ENCODE measurements at places on chromosomes 12 and 14. TPM values are rescaled to one million over a fixed set of nuclear protein-coding genes. Genes with fewer than 3 reads are reported as not detected.

Gene TMEM30B
- not detected for total RNA-seq

Gene PTPN6
- total RNA-seq = not detected

Gene RASAL1
- total RNA-seq = not detected

Gene SLC25A29
- 8.6 TPM for total RNA-seq

Gene AVPR1A
- not detected for total RNA-seq

DNA sequence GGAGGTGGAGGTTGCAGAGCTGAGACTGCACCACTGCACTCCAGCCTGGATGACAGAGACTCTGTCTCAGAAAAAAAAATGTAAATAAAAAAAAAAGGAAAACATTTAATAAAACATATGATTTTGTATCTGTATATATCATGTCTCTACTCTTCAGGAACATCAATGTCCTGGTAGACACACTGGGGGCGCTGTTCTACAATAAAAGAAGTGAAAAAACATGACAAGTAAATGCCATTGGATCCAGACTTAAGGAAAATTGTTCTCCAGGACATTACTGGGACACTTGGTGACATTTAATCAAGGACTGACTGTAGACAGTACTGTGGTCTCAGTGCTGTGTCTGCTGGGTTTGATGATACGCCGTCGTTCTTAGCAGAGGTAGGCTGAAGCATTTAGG is 15.5 kb upstream of the KLC1 start:
- DNase-seq = peak; percentile 26

DNA sequence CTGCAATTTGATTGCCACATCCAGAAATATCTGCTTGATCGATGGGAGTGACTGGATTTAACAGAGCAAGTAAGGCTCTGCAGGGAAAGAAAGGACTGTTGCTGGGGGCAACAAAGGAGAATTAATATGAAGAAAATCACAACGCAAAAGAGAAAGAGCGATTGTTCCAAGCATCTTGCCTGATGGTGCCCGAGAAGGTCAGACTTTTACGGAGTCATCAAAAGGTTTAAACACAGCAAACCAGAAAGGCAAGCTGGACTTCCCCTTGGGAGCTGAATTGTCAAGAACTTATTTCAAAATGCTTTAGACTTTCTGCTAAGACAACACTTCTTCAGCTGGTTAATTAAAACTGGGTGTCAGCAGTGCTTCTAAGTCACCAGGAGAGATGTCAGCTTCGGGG is 791.5 kb downstream of the MED13L start:
- DNase-seq = peak; percentile 5

DNA sequence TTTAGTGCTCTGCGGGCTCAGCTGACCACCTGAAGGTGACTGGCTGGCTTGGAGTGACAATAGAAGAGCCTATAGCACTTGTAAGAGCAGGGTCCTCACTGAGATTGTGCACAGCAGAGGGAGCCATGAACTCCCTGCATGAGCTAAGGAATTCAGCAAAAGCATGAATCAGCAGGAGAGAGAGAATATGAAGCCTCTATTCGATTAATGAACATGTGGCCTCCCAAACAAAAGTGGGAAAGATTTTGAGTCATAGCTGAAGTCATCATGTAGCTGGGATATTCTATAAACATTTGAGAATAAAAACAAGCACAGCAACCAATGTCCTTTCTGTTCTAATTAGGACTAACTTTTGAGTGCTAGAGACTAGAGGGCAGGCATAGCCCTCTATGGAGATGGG is 626.6 kb downstream of the DIO2 start:
- DNase-seq = peak; percentile 77

GRCh38 chr12:8913702-8914032 is 642 bp upstream of the PHC1 start:
- no peak for DNase-seq

- no peak for DNase-seq
Observed at GRCh38 chr12:27550653-27550975, 26.6 kb downstream of the PPFIBP1 start.

DNA sequence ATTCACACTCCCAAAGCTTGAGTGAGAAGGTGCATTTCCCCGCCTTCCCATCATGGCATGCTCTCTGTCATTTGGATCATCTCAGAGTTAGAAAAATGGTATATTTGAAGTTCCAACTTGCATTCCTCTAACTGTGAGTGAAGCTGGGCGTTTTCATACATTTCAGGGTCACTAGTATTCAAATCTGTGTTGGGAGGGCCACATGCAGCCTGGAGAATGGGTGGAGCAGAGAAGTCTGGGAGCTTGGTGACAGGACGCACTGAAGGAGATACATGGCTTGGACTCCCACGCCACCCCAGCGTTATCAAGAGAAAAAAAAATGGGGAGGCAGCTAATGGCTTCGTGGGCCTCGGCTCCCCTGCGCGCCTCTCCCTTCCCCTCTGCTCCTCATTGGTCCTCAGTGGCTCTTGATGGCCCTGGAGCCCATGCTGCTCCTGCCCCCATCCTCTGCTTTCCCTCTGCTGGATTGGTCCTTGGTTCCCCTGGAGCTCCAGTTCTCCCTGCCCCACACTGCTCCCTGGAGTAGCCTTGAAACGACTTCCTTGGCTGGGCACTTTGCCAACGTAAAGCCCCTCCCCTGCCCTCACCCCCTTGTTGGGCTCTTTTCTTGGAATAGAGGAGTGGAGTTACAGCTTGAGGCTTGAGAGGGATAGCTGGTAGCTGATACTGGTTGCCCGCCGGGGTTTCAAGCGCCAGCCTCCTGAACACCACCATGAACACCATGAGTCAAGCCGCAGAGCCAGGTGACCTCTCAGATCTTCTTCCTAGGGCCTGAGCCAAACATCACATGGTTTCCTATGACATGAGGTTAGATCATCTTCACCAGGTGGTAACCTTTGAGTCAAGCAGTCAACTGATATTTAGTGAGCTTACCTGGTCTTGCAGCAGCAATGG is 139.6 kb downstream of the PRKCH start:
- DNase-seq = no peak

DNA sequence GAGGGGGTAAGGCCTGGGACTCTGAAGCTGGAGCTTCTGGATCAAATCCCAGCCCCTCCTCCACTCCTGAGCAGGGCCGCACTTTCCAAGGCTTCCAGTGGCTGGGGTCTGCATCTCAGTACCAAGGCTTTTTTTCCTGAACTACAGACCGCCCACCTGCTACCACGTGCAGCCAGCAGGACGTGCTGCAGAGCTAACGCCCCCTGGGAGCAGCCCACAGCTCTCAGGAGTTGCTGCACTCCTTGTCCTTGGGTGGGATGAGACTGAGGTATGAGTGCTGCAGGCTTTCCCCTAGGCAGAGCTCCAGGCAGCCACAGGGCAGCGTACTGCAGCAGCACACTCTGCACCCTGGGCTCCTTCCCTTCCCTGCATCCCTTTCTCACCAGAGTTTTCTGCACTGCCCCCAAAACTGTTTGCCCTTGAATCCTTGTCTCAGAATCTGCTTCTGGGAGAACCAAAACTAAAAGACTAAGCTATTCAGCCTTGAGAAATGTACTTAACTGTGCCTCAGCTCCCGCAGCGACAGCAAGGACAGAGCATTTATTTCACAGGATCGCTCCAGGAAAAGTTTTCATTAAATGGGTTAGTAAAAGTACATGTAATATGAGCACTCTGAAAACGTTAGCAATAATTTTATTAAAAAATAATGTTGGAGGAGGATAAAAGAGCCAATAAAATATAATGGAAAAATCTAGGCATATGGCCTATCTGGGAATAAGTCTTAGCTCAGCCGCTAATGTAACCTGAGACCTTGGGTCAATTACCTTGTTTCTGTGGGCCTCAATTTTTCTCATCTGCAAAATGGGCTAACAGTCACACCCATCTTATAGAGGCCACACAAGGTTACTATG is 25.5 kb downstream of the RBM19 start:
- DNase-seq = no peak

GRCh38 chr12:63103494-63104131 is 47.4 kb downstream of the AVPR1A start:
- peak; percentile 30 for DNase-seq

DNA sequence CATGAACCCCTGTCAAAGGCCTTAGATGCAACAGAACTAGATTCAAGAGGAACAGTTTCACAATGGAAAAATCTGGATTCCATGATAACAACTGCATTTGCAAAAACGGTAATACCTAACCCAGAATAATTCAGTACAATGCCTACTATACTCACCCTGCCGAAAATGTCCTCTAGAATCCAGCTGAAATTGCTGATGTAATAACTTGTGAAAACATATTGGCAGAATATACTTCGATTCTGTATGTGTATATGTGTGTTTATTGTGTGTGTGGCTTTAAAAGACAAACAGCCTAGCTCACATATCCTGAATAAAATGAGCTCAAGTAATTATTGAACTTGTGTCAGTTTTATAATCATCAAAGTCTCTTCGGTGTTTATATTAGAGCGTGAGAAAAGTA is 46.0 kb downstream of the PHLDA1 start:
- no peak for DNase-seq

DNA sequence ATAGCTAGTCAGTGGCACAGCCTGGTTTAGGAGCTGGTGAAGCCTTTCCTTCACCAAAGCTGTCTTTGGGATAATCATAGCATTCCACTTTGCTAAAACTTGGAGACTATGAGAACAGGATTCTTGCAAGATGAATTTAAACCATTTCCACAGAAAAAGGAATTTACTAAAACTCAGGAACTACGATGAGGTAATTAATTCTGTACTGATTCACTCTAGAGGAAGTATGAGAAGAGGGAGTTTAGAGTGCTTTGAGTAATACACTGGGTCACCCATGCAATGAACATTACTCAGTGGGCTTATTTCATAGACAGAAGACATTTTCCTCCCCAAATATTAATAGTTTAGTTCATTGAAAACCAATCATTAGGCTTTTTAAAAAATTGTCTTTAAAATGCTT is 73.0 kb downstream of the RMST start:
- DNase-seq = no peak

DNA sequence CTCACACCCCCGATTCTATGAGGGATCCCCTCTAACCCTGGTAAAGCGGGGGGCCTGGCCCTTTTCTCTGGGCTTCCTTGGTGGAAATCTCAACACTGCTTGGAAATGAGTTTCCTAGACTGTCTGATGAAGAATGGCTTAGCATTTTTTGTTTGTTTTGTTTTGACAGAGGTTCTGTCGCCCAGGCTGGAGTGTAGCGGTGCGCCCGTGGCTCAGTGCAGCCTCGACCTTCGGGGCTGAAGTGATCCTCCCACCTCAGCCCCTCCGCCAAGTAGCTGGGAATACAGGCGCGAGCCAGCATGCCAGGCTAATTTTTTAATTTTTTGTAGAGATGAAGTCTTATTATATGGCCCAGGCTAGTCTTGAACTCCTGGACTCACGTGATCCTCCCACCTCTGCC is 30.3 kb downstream of the TC2N start:
- DNase-seq = no peak

- peak; percentile 7 for DNase-seq
Observed at GRCh38 chr12:114013575-114014345, 47.6 kb upstream of the RBM19 start.

GRCh38 chr12:70005864-70006618 is 181.0 kb downstream of the MYRFL start:
- DNase-seq = no peak

DNA sequence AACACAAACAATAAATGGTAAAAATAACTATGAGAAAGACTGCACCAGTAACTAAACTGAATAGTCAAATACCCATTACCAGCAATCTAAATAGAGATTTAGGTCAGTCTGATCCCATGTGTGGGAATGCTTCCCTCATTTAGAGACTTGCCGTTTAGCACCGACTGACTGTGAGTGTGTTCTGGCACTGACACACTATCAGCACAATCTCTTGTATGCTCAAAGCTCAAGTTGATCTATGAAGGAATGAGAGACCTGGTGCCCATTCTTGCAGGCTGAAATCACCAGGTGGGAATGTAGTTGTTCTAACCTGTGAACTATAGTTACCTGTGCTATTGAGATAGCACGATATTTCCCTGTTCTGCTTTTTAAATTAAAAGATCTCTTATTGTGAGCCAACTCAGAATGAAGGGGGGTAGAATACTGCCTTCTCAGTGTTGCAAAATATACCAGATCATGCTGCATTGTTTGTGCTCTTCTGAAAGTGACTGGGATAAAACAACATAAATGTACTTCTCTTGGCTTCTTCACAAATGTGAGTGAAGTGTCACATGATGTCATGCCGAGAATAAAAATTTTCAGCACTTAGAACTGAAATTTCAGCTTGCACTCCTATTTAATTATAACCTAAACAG is 99.6 kb downstream of the LIN7A start:
- DNase-seq = no peak

All from fibroblast of villous mesenchyme (primary cell).